Renal cortex interstitium (tissue), 15 donors: ENCODE measurements at places on chromosomes 3 and 15.

DNA sequence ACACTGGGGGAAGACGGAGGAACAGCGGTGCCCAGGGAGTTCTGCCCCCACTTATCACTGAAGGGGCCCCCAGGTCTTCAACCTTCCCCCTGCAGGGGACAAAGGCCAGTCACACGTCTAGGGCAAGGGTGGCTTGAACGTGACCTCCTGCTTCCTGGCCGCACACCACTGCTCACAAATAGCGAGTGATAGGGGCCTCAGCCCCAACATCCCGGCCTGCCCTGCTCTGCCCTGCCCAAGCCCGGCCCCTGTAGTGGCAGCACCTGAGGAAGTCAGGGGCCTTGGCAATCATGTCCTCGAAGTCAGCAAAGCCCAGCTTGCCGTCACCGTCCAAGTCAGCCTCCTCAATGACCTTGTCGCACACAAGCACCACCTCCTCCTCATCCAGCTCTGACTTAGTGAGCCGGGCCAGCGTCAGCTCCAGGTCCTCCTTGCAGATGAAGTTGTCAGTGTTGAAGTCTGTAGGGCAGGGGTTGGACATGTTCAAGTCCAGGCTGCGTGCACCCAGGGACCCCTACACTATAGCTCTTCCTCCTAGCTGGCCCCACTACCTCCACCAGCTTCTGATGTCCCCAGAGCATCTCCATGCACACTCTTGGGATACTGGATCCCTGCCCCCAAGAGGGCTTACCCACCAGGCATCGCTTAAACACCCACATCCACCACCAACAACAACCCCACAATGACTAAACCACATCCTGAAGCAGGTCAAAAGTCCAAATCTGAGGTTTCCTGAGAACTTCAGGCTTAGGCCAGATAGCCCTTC lies 13.3 kb downstream of the SH2D7 start:
- DNase-seq = no peak

GRCh38 chr3:175316799-175317198 lies 457.7 kb downstream of the NAALADL2 start:
- no peak for DNase-seq

DNA sequence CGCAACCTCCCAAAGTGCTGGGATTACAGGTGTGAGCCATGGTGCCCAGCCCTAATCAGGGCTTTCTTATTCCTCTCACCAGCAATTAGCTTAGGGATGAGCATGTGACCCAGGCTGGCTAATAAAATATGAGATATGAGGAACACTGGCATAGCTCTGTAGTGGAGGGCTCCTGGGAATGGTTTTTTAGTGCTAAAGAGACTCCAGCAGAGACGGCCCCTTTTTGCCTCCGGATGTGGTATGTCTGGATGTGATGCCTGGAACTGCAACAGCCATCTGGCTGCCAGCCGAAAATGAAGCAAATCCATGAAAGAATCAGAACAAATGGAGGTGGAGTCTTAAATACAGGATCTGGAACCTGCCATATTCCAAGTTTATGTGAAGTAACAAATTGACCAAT lies 69.1 kb upstream of the MAGI1 start:
- no peak for DNase-seq

DNA sequence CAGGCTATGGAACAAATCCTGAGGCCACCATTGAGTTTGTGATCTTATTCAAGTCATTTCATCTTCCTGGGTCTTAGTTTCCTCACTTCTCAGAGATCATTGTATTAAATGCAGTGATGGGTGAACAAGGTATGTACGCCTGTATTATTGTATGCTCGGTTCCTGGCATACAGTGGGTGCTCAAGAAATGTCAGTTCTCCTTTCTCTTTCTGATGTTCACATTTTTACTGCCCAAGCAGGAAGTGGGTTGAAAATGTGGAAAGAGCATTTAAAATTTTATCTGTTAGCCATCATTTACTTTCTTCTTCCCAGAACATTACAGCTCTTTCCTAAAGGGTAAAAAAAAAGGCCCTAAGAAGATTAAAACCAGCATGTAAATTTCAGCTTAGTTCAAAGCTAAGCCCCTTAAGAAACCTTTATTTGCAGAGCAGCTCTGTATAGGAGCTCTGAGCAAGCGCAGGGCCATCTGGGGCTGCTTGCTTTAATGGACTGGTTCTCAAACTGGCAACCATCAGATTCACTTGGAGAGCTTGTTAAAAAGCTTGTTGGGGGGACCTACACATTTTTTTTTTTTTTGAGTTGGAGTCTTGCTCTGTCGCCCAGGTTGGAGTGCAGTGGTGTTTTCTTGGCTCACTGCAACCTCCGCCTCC lies 179.4 kb downstream of the CHST2 start:
- DNase-seq = no peak
